ENCODE measurements at places on chromosomes 6 and 20.

GRCh38 chr20:9508240-9508661 lies 6.1 kb upstream of the LAMP5 start:
- no peak for DNase-seq

DNA sequence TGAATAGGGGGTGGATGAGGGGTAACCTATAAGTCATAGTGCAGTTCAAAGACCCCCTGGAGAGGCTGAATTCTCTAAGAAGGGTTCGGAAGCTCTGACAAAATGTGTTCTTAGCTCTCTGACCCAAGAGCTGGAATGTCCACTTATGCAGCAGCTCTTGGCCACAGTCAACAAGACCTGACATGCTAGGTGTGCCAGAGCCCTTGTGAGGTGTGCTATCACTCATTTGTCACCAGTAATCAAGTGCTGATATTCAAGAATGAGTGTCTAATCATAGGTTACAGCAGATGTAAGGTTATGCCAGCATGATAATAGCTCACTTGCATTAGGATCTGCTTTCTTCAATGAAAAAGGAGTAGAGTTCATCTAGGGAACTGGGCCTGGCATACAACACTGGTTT lies 28.1 kb downstream of the TOMM6 start:
- no peak for DNase-seq

GRCh38 chr6:86856937-86857563 lies 80.3 kb upstream of the HTR1E start:
- DNase-seq, result no peak

DNA sequence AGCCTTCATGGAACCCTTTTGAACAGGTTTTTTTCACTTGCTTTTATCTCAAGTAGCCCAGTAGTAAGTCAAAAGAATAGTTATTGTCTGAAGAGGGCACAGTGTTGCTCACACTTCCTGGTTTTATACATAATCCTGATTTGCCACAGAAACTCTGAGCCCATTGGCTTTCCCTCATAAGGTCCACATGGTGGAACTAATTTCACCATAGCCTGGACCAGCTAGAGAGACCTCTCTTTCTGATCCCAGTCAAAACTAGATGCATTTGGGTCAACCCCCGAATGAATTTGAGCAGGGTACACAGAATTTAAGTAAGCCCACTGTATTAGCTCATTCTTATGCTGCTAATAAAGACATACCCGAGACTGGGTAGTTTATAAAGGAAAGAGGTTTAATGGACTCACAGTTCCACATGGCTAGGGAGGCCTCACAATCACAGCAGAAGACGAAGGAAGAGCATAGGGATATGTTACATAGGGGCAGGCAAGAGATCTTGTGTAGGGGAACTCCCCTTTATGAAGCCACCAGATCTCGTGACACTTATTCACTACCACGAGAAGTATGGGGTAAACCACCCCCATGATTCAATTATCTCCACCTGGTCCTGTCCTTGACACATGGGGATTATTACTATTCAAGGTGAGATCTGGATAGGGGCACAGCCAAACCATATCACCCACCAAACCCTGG lies 6.2 kb downstream of the RWDD2A start:
- DNase-seq, result no peak

DNA sequence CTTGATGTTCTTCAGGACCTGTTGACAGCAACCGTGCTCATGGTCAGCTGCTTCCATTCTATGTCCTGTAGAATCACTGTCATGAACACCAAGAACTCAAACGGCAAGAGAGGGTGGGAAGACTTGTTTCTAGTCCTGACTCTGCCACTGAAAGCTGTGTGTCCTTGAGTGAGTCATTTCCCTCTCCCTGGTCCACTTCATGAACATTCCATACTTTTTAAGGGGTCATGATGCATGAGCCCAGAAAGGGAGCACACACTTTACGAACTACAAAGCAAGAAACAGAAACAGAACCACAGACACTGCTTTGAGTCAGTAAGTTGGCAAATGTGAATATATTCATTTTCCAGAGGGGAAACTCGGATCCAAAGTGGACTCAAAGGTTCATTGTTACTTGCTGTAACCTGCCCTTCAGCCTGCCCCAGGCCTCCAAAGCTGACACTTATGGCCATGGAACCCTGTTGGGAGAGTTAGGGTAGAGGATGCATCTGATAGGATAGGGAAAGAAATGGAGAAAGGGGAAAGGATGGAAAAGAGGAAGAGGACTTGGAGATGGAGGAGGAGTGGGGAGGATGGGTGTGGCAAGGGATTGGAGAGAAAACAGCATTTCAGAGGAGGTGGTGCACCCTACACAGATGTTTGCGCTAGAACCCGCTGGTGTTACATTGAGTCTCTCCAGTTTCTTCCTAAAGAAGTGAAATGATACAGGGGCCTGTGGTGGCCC lies 129.8 kb downstream of the FOXO3 start:
- no peak for DNase-seq

- DNase-seq, result no peak
These were observed 52.5 kb downstream of the ALDH5A1 start for GRCh38 chr6:24547243-24547642.

DNA sequence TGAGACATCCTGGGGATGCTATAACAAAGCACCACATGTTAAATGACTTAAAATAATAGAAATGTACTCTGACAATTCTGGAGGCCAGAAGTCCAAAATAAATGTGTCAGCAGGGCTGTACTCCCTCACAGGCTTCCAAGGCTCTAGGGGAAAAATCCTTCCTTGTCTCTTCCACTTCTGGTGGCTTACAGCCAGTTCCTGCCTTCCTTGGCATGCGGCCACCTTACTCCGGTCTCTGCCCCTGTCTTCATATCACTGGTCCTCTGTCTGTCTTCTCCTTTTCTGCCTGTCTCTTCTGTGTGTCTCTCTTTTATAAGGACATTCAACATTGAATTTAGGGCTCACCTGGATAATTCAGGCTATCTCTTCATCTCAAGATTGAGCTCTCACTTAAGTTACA lies 155.3 kb upstream of the SYNCRIP start:
- DNase-seq, result no peak

DNA sequence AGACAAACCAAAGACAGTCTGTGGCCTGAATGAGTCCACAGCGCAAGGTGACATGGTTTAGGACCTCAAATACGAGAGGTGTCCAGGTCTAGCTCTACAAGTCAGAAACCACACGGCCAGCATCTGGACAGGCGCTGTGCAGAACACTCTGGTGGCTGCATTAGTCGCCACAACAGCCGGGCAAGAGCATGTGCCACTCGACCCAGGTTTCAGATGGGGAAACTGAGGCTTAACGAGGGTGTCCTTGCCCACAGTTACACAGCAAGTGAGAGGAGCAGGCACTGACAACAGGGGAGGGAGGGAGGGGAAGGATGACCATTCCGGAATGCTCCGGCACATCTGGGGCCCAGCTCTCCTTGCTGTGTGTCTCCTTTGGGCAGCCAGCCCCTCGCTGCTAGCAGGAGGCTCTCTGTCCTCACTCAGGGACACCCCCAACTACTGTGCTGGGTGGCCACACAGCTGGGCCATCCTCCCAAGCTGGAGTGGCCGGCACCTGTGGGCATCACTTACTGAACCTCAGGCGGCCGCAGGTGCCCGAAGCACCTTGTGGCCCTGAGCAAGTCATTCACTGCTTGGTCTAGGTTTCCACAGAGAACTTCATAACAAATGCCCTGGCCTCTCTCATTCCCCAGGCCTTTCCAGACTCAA lies 6.6 kb downstream of the DLL1 start:
- DNase-seq, result no peak

- DNase-seq, result peak; percentile 10
These were observed 1.4 kb upstream of the HSP90AB1 start for GRCh38 chr6:44245391-44245911.

GRCh38 chr6:1228754-1229191 lies 83.1 kb upstream of the FOXQ1 start:
- DNase-seq, result no peak

- DNase-seq, result no peak
These were observed 367.5 kb downstream of the GRIK2 start for GRCh38 chr6:101760843-101761621.

DNA sequence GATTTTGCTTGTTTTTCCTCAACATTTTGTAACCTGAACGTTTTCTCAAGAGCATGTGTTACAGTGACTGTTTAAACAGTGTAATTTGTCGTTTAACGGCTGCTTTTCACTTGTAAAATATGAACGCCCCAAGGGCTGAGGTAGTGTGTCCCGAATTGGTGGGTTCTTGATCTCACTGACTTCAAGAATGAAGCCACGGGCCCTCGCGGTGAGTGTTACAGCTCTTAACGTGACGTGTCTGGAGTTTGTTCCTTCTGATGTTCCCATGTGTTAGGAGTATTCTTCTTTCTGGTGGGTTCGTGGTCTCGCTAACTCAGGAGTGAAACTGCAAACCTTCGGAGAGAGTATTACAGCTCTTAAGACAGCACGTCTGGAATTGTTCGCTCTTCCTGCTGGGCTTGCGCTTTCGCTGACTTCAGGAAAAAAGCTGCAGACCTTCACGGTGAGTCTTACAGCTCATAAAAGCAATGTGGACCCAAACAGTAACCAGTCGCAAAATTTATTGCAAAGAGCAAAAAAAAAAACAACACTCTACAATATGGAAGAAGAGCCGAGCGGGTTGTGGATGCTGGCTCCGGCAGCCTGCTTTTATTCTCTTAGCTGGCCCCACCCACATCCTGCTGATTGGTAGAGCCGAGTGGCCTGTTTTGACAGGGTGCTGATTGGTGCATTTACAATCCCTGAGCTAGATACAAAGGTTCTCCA lies 25.1 kb upstream of the TRIM27 start:
- no peak for DNase-seq

DNA sequence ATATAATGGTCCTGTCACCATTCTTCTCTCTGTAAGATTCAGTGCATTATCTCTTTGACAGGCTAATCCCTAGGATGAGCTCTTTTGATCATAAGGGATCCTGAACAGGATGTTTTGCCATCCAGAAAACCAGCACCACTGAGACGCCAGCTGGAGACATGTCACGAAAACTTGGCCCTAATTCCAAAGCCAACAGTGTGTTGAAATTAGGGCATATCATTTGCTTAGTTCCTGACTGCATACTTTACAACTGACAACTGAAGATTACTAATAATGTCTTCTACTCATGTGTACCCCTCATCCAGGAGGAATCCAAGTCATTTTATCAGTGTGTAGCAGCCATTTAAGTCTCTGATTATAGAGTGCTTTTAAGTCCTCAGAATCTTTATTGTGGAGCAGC lies 243.6 kb downstream of the KCNQ5 start:
- no peak for DNase-seq

DNA sequence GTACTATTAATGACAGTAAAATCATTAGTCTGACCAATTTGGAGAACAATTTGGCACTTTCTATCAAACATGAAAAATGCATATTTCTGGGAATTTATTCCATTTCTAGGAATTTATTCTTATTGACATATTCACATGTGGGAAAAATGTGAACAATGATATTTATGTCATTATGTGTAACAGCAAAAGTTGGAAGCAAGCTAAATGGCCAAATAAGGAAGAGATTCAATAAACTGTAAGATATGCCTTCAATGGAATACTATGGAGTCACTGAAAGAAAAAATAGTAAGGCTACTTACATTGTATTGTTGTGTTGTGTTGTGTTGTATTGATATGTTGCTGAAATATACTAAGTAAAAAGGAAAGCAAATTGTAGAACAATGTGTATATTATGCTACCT lies 100.5 kb upstream of the EDN1 start:
- DNase-seq, result no peak

GRCh38 chr20:51700809-51701285 lies 67.3 kb downstream of the ATP9A start:
- no peak for DNase-seq

DNA sequence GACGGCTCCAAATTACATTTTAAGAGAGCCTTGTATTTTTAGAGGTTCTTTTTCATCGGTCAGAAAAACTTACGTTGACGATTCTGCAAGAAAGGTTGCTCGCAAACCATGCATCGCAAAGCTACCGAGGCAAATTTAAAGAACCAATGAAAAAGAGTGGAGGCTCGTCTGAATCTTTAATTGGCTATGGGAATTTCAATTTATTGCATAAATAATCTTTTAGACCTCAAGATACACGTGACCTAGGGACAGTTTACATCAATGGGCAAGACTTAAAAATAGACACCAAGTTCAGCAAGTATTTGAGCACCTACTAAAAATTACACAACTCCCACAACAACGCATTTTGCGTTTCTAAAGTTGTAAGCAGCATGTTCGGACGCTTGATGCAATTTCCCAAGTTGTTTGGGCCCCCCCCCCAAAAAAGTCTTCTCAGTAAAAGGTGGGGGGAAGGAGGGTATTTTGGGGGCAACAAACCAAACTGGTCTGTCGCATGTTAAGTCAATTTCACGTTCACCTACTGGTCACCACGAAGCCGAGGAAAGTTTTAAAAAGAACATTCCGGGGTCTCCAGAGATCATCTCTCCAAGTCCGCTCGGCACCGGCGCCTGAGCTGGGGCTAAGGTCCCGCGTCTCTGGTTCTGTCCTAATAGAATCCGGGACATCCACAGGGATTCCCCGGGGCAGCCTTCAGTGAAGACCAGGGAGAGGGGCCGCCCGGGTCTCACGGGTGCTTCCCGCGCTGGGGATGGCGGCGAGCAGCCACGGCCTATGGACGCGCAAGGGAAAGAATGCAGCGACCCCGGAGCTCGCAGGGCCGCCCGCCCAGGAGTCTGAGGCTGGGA lies 851 bp downstream of the SNX5 start:
- DNase-seq, result no peak

- DNase-seq, result no peak
These were observed 84.1 kb downstream of the C6orf52 start for GRCh38 chr6:10610289-10610688.

GRCh38 chr6:37704066-37704465 lies 6.4 kb upstream of the MDGA1 start:
- DNase-seq, result no peak

GRCh38 chr6:34993213-34993612 lies 104.2 kb downstream of the ANKS1A start:
- no peak for DNase-seq

- DNase-seq, result peak; percentile 42
These were observed 512 bp downstream of the TAP1 start for GRCh38 chr6:32852844-32853540.

GRCh38 chr20:48056218-48056617 lies 270.9 kb upstream of the SULF2 start:
- no peak for DNase-seq

DNA sequence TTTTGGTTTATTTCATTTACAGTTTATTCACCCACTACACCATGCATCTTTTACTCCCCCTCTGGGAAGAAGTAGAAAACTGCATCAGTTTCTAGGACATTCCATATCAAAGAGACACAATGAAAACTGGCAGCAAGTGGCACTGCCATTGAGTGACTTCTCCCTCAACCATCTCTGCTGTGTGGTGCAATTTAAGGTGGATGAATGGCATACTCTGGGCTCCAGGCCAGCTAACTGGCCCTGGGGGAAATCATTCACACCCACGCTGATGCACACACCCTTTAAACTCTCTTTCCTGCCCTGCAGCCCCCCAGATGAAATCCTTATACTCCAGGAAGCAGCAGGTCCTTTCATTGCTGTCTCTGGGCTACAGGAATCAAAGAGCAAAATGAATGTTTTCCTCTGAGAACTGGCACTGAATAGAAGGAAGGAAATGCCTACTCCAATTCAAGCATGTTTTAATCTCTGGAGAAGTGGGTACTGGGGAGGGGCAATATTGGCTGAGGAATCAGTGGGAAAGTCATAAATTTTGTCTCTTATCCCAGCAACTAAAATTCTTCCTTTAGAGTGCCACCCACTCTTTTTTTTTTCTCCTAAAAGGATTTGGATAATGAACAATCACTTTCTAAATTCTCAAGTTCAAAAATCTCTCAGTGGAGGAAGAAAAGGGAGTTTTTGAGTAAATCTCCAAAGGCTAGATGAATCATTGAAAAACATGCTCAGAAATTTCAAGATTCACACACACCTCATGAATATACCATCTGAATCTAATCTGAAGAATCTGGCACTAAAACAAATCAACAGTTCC lies 16.9 kb upstream of the RFPL4B start:
- DNase-seq, result peak; percentile 17

- peak; percentile 52 for DNase-seq
These were observed 348.1 kb downstream of the THBS2 start for GRCh38 chr6:168905451-168906090.

Measured in PC-9 (cell line).